ENCODE measurements at places on chromosomes 2 and 18.

DNA sequence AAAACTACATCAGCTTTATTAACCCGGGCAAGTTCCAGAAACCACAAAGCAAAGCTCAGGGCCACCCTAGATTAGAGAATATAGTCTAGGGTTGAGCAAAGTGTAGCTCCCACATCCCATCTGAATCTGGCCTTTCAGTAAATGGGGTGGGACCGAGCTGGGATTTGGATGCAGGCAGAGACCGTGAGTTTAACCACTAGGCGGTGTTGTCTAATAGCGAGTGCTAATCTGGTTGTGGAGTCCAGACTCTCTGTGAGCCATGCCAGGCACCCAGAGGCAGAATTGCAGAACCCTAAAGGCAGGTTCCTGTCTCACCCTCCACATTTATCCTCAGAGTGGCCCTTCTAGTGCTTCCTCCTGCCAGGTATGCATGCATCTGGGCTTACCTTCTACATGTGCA lies 435.9 kb downstream of the TSN start:
- DNase-seq: no peak

GRCh38 chr2:63545023-63545422 lies 43.3 kb downstream of the WDPCP start:
- no peak for DNase-seq

- no peak for DNase-seq
These were observed 1251.6 kb upstream of the ZEB2 start for GRCh38 chr2:145771525-145771924.

- DNase-seq: no peak
These were observed 49.9 kb upstream of the ARL4C start for GRCh38 chr2:234546770-234547169.

DNA sequence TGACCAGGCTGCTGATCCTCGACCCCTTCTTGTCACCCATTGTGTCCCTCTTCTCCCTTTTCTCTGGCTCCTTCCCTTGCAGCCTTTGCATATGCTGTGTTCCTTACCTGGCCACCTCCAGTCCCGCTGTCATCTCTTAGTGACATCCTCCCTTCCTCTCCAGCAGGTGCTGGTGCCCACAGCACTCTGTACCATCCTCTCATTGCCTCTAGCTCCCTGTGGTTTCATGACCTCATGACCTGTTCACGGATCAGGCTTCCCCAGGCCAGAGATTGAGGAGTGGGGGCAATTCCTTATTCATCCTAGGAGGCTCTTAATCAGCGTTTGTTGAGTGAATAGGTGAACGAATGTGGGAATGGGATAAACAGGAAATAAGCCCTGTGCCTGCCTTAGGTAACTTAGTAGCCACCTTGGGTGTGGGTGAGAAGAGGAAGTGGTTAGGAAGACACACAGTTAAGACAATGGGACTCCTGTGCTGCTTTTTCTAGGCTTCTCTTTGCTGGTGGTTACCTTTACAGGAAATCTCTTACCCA lies 35.5 kb downstream of the ITGA6 start:
- no peak for DNase-seq

Measured in amniotic stem cell (primary cell).